ENCODE measurements at places on chromosomes 12 and 14.

- DNase-seq: no peak
These were observed 33.1 kb downstream of the PHLDA1 start for GRCh38 chr12:75998292-75999063.

- DNase-seq: no peak
These were observed 12.9 kb upstream of the PAPOLA start for GRCh38 chr14:96489327-96489726.

DNA sequence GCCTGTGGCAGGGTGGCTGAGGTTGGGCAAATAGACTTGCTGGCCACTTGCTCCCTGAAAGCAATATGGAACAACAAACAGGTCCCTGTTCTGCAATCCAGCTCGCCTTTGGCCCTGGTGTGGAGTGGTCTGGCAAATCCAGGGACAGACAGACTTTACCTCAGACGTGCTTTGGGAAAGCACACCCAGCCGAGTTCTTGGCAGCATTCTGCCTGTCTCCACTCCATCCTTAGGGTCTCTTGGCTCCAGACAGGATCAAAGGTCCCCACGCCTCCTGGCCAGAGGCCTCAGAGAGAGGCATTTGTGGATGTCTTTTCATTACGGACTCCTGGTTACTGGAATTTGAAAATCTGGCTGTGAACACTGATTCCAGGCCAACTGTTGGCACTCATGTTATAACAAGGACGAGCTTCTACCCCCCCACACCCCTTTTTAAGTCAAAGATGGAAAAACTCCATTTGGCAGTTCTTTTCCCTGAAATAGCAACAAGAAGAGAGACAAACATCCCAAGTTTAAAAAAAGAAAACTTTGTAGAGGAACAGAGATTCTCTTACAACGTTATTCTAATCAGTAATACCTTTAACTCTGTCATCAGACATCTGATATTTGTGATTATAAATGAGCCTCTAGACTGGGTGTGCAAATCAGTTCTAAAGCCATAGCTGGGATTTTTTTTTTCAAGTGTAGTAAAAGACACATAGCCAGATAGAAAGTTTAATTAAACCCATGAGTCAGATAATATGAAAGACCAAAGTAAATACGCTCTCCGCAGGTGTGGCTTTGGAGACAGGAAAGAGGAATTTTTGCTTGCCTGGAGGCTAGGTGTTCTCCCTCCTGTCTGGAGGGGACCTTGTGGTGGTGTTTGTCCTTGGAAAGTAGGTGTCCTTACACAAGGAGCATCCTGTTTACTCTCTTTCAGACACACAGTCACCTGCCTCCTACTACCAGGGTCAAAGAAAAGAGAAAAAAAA lies 60.7 kb downstream of the GALNT8 start:
- no peak for DNase-seq

GRCh38 chr12:49665384-49665783 lies 41.8 kb downstream of the FMNL3 start:
- DNase-seq: no peak

DNA sequence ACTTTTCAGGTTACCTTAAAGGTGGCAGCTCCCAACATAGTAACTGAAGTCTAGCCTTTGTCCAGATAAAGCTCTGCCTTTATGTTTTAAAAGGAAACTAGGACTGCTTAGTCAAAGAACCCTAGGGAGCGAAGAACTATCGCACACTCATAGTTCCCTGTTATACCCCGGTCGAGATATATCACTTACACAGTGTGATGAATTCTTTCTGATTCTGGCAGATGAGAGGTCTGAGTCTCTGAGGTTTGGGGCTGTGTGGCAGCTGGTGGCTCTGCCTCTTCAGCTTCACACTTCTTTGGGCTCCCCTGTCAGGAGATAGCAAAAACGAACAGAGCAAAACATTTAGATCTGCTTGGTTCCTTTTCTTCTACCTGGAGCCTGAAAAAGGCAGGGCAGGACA lies 17.0 kb downstream of the ACIN1 start:
- DNase-seq: no peak

- no peak for DNase-seq
These were observed 235.9 kb downstream of the CHST11 start for GRCh38 chr12:104692557-104693218.

DNA sequence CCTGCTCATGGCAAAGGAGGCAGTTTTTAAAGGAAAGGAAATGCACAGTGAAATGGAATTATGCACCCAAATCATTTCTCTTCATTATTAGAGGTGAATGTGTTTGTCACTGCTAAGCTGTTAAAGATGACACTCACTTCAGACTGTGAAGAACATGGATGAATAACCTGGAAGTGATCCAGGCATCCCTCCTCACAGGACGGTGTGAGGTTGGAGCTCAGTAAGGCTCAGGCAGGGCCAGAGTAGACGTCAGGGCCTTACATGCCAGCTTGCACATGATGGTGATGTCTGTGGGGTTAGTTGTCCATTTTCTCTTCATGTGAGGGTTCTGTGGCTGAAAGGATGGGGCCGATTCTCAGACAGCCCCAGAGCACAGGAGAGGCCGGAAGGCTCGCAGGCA lies 273.1 kb downstream of the PCNX1 start:
- DNase-seq: no peak

GRCh38 chr12:107119091-107119490 lies 25.7 kb upstream of the CRY1 start:
- DNase-seq: no peak

GRCh38 chr12:62252576-62252975 lies 7.6 kb upstream of the USP15 start:
- no peak for DNase-seq

- no peak for DNase-seq
These were observed 455.6 kb downstream of the CCDC91 start for GRCh38 chr12:28645891-28646290.

GRCh38 chr14:100777366-100777817 lies 48.5 kb upstream of the MEG3 start:
- peak; percentile 4 for DNase-seq

DNA sequence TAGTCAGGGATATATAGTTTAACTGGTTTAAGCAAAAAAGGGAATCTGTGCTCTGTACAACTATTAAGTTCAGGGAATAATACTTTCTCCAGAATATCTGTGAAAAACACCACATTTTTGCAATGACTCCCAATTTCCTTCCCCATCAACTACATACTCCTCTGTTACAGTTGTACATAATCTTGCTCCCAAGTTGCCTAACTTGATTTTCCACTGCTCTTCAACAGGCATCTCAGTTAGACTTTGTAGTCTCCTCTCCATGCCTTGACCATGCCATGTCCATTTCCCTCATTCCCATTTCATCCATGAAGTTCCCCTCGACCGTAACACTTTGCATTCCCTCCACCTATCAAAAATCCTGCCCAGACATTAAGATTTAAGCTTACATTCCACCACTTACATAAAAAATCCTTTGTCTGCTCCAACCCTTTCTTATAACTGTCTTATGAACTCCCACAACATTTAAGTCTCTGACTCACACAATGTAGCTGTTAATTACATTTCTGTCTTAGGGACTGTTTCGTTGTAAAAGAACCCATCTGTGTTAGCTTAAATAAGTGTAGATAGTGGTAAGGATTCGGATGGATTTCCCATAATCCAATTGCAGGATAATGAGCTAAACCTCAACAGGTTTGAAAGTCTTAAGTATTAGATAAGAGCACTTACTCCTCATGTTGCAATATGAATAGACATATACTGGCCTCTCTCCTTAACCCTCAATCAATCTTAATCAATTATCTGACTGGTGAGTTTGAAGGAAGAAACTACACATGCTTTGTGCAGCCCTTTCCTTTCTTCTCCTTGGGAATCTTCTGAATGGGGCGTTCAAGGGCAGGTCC lies 156.5 kb downstream of the PAWR start:
- DNase-seq: no peak

DNA sequence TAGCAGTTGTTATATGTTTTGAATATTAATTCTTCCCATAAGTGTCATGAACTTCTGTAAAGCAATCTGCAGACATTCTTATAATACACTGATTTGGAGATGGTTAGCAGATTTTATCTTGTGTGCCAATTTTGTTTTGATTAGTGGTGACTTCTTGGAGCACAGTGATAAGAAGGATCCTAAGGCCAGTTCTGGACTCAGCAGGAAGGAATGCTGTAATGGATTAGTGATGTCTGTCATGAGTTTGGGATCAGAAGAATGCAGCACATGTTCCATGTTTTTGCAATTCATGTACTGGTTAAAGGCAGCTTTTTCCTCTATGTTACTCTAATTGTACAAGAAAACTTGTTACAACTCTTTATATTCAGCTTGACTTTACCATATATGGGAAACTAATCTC lies 91.5 kb downstream of the UNC79 start:
- DNase-seq: no peak

GRCh38 chr12:113997365-113997764 lies 31.2 kb upstream of the RBM19 start:
- DNase-seq: no peak

DNA sequence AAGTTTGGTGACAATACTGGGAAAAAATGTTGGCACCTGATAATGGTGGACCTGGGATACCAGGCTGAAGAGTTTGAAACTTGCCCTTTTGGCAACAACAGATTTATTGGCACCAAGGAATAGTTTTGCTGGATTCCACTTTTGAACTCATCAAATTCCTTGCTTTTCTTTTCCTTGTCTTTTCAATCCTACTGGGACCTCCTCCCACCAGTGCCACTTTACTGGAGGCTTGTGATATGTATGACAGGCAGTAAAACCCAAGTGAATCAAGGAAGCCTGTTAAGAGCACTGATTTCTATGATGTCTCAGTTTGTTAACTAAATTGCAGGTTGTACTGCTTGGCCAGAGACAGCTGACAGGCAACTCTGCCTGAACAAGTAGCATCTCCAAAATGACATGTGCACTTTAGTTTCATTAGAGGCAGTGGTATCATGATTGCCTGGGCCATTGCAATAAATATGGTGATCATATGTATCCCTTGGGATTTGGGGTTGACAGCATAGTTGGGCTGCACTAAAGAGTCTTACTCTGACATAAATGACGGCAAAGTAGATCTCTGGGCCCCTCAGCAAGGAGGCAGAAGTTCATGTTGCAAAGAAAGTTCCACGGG lies 565.4 kb downstream of the DIO2 start:
- DNase-seq: no peak

DNA sequence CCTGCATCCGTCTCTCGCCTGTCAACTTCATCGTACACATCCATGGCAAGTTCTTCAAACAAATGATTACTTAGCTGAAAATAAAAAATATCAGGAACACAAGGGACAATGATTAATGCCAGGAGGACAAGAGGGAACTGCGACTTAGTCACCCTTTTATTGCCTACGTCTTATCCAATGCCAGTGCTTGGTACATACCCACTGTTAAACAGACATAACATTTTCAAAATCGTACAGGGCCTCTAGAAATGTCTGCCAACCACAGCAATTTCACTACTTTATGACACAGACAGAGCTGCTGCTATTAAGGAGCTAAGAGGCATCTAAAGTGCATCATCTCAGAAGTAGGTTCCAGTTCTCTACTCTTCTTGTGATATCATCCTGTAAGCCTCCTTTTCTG lies 34.6 kb downstream of the GIT2 start:
- no peak for DNase-seq

DNA sequence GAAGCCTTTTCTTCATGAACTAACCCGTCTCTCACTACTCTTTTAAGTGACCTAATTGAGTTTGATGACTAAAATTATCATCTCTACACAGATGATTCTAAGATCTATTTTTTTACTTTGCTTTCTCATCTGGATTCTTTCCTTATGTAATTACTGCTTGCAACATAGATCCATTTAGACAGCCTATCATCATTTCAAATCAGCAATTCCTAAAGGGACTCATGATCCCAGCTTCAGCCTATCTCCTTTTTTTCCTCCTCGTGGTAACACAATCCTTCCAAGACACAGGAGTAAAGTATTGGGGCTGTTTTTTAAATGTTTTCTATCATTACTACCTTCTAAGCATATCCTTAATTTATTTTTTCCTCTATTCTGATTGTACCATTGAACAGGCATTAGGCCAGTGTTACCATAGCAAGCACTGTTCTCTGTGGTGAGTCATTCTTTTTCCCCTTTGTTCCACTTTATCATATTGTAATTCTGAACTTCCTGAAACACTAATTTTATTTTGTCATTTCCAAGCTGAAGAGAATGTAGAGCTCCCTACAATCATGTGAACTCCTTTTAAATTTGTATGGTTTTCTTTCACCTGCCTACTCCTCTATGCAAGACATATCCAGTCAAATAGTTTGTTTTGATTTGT lies 190.4 kb upstream of the FAR2 start:
- DNase-seq: no peak

DNA sequence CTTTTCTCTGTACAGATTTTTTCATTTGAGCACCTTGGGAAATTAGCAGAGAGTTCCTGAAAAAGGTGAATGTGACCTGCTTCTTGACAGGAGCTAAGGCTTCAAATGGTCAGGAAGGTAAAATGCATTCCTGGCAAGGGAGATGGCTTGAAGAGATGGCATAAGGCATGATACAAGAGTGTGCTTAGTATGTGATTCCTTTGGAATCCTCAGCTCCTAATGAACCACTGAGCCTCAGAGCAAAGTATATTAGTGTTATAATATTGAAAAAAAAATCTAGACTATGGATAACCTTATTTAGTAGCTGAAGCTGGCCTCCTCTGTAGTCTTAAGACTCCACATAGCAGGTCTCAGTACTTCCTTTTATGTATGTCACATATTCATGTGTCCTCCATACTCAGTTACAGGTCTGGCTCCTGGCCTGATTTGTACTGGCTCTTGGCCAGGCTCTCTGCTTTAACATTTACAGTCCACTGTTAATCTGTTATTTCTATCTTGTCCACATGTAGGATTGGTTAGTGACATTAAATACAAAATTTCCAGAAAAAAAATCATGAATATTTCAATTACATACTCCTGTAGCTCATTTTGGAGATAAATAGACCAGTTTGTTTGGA lies 17.9 kb downstream of the TOGARAM1 start:
- peak; percentile 38 for DNase-seq

GRCh38 chr12:41739066-41739465 lies 405.6 kb downstream of the GXYLT1 start:
- DNase-seq: no peak

DNA sequence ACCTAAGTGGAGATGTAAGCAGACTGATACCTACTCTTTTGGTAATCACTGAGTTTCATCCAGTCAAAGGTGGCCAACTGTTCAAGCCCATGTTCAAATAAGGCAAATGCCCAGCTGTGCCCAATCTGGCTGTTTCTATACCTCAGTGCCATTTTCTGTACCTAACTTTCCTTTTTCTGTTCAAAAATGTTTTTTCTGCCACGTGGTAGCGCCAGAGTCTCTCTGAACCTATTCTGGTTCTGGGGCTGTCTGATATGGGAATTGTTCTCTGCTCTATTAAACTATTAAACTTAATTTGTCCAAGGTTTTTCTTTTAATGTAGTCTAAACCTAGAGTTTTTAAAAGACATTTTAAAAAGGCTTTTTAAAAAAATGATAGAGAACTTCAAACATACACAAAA lies 391.2 kb downstream of the NOVA1 start:
- DNase-seq: no peak

DNA sequence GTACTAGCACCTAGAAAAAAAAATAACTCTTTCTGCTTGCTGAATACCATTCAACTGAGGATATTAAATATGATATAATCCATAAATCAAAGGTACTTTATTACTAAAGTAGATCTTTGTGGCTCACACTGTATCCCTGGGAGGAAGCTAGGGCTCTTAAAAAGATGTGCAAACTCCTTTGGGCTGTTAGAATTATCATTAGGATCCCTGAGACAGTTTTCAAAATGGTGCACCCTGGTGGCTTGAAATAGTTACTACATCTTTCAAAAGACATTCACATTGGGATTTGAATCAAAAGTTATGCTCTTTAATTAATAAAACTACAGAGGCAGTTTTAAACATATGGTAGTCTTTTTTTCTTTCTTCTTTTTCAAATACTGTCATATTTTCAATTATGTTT lies 228.5 kb upstream of the G2E3 start:
- DNase-seq: no peak

- no peak for DNase-seq
These were observed 338.8 kb downstream of the DPF3 start for GRCh38 chr14:72554994-72555608.

GRCh38 chr14:24607081-24607480 lies 2.4 kb downstream of the GZMH start:
- no peak for DNase-seq
